ENCODE measurements at places on chromosomes 7 and 10. TPM values are rescaled to one million over a fixed set of nuclear protein-coding genes. Genes with fewer than 3 reads are reported as not detected.
A peak's percentile ranks its signal among the peaks of the same experiment; 100 is the strongest.

- H3K36me3 ChIP-seq = no peaks in the 10 kb centered on the region
- H3K4me3 ChIP-seq = no peak overlapping the region
Observed at GRCh38 chr10:49594594-49594993, 15.5 kb upstream of the SLC18A3 start.

DNA sequence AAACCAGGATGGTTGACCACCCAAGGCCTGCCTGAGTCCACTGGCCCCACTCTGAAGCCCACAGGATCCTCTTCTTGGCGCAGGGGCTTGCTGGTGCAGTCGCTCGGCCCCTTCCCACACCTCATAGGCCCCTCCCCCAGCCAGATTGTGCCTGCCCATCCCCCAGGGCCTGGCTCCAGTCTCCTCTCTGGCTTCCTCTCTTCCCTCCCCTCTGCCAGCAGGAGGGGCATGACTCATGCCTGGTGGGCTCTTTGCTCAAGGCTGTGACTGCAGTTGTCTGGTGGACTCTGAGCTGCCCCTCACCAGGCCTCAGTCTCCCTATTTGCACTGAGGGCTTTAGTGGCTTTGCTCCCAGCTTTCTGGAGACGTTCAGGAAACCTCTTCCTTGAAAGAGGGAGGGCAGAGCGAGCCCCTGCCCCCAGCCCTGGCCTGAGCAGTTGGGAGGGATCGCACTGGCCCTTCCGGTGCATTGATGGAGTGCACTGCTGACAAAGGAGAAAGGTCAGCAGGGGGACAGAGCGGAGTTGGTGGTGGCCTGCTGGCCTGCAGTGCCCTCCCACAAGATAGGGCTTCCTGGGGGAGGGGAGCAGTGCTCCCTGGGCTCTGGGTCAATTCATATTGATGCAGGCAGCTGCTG is 60.7 kb downstream of the ZMIZ1 start:
- H3K27me3 ChIP-seq = no peaks in the 10 kb centered on the region
- peaks cover 98% of the 10 kb centered on the region for H3K4me1 ChIP-seq
- no peak overlapping the region for H3K4me3 ChIP-seq
- DNase-seq = no peak
- no peak overlapping the region for H3K27ac ChIP-seq

Gene MBLAC1
- total RNA-seq = 9.0 TPM

Gene SCIN
- total RNA-seq = 7.0 TPM

GRCh38 chr7:116351966-116352365 is 141.6 kb downstream of the TES start:
- H3K36me3 ChIP-seq = no peaks in the 10 kb centered on the region
- H3K27ac ChIP-seq = no peak overlapping the region
- no peaks in the 10 kb centered on the region for H3K4me1 ChIP-seq

GRCh38 chr7:105352018-105352612 is 36.6 kb downstream of the SRPK2 start:
- H3K27ac ChIP-seq = peak overlapping the region; percentile 67
- H3K36me3 ChIP-seq = no peaks in the 10 kb centered on the region
- no peaks in the 10 kb centered on the region for H3K27me3 ChIP-seq
- no peak overlapping the region for H3K4me3 ChIP-seq
- peak; percentile 78 for DNase-seq
- peaks cover 40% of the 10 kb centered on the region for H3K4me1 ChIP-seq

- H3K27me3 ChIP-seq = no peaks in the 10 kb centered on the region
- H3K36me3 ChIP-seq = no peaks in the 10 kb centered on the region
- DNase-seq = no peak
- H3K4me3 ChIP-seq = no peak within 1 kb of the TSS
- no peaks in the 10 kb centered on the region for H3K4me1 ChIP-seq
- H3K27ac ChIP-seq = no peak within 1 kb of the TSS
Observed at GRCh38 chr7:142770661-142771352, at the start of gene PRSS2. Gene PRSS2 (plus strand): TSS chr7:142770970. CDS start chr7:142770983, 13 bp downstream.

DNA sequence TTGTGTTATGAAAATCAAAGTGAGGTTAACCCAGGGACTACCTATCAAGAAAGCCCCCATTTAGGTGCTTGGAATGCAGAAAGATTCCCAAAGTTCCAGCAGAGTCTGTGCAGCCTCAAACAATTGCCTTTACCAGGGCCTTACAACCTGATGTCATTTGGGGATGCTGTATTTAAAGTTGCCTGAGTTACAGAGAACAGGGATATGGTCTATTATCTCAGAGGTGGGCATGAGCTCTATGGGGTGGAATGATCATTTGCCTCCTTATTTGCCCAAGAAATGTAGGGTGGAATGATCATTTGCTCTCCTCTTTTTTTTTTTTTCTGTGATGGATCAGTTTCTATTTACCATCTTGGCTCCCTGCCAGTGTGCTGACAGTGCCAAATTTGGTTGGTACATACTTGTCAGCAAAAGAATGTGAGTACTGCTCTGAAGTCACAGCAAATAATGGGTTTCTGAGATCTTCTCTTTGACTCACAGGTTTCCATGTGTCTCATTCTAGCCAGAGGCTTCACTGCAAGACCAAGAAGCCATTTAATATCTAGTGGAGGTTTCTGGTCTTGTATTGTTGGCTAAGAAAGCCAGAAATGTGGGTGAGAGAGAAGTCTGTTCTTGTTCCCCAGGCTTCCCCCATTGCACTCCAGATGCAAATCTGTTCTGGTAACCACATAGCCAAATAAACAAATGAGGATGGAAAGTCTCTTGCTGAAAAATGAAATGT is 45.5 kb upstream of the ZNRF2 start:
- no peak overlapping the region for H3K4me3 ChIP-seq
- peaks cover 27% of the 10 kb centered on the region for H3K4me1 ChIP-seq
- peak; percentile 35 for DNase-seq
